Stimulated activated CD8-positive, alpha-beta memory T cell treated with anti-CD3 and anti-CD28 coated beads, Interleukin-15, amount 100 ng/mL, for 4 hours (primary cell): ENCODE measurements at places on chromosomes 1 and 21.

- DNase-seq, result no peak
Observed at GRCh38 chr1:71106658-71107322, 26.0 kb upstream of the ZRANB2 start.

- DNase-seq, result no peak
Observed at GRCh38 chr1:111199329-111199728, 1.1 kb downstream of the DENND2D start.

DNA sequence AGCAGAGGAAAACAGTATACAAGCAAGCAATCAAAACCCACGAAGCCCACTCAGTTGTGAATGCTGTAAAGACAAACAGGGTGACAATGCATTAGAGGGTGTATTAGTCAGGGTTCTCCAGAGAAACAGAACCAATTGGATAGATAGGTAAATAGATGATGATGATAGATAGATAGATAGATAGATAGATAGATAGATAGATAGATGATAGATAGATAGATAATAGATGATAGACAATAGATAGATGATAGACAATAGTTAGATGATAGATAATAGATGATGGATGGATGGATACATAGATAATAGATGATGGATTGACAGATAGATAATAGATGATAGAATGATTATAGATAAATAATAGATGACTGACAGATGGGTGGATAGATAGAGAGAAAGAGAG lies 48.3 kb downstream of the LRRC38 start:
- no peak for DNase-seq

DNA sequence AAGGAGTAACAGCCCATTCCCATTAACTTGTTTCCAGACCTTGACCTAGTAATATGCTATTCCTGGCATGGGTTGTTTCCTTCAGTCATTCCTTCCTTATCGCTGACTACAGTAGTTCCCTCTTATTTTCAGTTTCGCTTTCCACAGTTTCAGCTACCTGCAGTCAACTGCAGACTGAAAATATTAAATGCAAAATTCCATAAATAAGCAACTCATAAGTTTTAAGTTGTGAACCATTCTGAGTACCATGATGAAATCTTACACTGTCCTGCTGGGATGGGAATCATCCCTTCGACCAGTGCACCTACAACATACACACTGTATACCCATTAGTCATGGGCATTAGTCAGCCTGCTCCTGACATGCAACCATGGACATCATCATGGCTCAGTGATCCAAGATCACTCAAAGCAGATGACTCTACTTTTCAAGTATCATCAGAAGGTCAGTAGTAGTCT lies 66.7 kb downstream of the CCDC30 start:
- DNase-seq, result no peak

- no peak for DNase-seq
Observed at GRCh38 chr21:45818276-45818903, 163.2 kb upstream of the COL6A1 start.
